CD8-positive, alpha-beta memory T cell (primary cell): ENCODE measurements at places on chromosomes 16 and 17.

- DNase-seq, result no peak
- no peak overlapping the region for H3K4me3 ChIP-seq
- no peaks in the 10 kb centered on the region for H3K27me3 ChIP-seq
- H3K27ac ChIP-seq, result no peak overlapping the region
- H3K4me1 ChIP-seq, result peaks cover 4% of the 10 kb centered on the region
Measured at GRCh38 chr17:21453144-21453898, 77.2 kb downstream of the KCNJ12 start.

DNA sequence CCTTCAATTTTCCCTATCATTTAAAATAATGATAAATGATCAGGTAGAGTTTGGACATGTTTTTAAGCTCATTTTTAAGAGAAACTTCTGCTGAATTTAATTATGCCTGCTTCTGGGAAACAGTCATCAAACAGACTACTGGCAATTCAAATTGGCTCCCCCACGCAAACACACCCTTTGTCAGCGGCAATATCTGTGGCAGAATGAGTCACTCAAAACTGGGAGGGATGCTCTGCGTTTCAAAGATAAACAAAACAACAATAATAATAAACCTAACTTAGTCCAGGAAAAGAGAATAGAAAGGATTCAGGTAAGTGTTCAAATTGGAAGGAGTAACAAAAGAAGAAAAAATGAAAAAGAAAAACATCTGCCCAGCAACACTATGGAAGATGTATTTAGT, 108.1 kb upstream of the ERCC4 start:
- no peaks in the 10 kb centered on the region for H3K36me3 ChIP-seq
- H3K27ac ChIP-seq, result no peak overlapping the region
- H3K4me1 ChIP-seq, result no peaks in the 10 kb centered on the region
- no peak overlapping the region for H3K4me3 ChIP-seq

- peak overlapping the region; percentile 57 for H3K4me3 ChIP-seq
- H3K36me3 ChIP-seq, result peaks cover 25% of the 10 kb centered on the region
- peak overlapping the region; percentile 79 for H3K27ac ChIP-seq
- no peaks in the 10 kb centered on the region for H3K27me3 ChIP-seq
- peaks cover 28% of the 10 kb centered on the region for H3K4me1 ChIP-seq
Measured at GRCh38 chr17:80145076-80146075, 1.6 kb downstream of the EIF4A3 start.

GRCh38 chr17:5582209-5583185, 1.8 kb downstream of the NLRP1 start:
- H3K4me1 ChIP-seq, result peaks cover 65% of the 10 kb centered on the region
- H3K36me3 ChIP-seq, result peaks cover 27% of the 10 kb centered on the region
- no peak for DNase-seq
- peak overlapping the region; percentile 97 for H3K4me3 ChIP-seq

DNA sequence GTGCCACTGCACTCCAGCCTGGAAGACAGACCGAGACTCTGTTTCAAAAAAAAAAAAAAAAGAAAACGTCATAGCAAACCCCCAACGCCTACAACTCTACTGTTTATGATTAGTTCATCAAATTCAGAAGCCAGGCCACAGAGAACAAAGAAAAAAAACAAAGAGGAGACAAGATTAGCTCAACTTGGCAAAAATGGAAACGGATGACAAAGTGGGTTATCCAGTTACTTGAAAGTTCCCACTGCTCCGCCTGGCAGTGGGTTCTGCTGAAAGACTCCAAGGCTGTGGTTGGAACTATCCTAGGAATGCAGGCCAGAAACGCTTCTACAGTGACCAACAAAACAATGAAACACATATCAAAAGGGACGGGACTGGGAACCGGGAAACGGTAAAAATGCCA, 53.1 kb downstream of the MRM3 start:
- no peaks in the 10 kb centered on the region for H3K27me3 ChIP-seq
- no peak overlapping the region for H3K27ac ChIP-seq
- no peaks in the 10 kb centered on the region for H3K4me1 ChIP-seq
- no peaks in the 10 kb centered on the region for H3K36me3 ChIP-seq

GRCh38 chr17:45749831-45750335, 34.2 kb upstream of the CRHR1 start:
- no peak overlapping the region for H3K4me3 ChIP-seq
- no peaks in the 10 kb centered on the region for H3K4me1 ChIP-seq
- no peaks in the 10 kb centered on the region for H3K27me3 ChIP-seq
- H3K27ac ChIP-seq, result no peak overlapping the region
- no peaks in the 10 kb centered on the region for H3K36me3 ChIP-seq

DNA sequence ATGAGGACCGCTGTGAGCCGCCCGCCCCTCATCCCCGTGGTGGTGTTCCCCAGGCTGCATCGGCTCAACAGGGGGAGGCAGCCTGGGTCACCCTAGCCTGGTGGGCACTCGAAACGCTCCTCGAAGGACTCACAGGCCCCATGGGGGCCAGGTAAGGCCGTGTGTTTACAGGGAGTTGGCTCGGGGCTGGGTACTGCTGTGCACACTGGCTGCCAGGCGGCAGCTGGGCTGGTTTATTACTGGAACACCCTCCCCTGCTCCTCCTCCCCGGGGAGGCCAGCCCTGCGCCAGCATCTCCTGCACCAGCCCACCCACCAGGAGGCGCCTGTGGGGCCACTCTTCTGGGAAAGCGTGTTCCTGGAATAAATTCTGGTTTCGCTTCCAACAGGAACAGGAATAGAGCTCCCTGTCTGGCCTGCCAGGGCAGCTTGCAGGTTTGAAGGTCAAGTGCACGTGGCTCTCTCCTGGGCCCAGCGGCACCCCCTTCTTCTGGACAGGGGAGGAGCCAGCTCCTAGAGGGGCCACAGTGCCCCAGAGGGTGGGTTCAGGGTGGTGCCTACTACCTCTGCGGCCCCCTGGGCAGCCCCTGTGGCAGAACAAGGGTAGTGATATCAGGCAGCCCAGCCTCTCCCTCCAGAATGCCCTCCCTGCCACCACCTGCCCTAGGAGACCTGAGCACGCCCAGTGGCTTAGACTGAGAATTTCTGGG, 11.3 kb downstream of the MCRIP1 start:
- H3K27me3 ChIP-seq, result no peaks in the 10 kb centered on the region
- H3K4me3 ChIP-seq, result no peak overlapping the region
- H3K4me1 ChIP-seq, result no peaks in the 10 kb centered on the region
- peak overlapping the region; percentile 74 for H3K27ac ChIP-seq
- H3K36me3 ChIP-seq, result no peaks in the 10 kb centered on the region
